ENCODE measurements at places on chromosomes 11 and 22.

- no peak for DNase-seq
Measured at GRCh38 chr11:43138621-43139140, 173.1 kb upstream of the API5 start.

DNA sequence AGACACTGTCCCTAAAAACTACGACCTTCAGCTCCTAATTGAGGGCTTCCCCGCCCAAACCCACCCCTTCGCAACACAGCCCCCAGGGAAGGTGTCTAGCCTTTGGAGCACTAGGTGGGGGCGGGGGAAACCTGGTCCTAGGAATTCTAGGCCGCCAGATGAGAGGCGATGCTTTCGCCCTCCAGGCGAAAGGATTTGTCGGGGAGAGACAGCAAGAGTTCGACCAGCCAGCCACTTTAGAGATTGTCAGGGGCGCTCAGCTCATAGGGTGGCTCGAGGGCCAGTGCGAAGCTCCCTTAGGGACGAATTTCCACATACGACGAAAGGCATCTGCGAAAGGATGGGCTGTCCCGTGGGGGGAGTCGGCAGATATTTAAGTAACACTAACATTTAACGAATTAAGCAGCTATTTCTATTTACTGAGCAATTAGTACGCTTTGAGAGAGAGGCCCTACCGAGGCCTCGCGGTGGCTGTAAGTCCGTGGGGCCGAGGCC lies 5.3 kb downstream of the CD248 start:
- DNase-seq: no peak

- DNase-seq: no peak
Measured at GRCh38 chr11:10604340-10604748, 35.9 kb upstream of the LYVE1 start.

DNA sequence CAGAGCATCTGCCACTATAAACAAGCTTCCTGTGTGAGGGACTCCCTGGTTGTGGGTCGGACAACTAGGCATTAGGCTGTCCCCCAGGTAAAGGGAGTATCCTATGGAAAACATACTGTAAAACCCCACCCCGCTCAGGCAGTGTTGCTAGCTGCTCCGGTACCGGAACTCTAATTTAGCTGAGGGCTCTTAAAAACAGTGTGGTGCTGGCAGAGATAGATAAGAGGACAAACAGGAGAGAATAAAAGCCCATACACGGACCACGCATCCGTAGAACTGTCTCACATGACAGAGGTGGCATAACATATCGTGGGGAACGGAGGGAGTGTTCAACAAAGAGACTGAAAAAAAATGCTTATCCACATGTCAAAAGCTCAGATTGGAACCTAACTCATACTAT lies 3.4 kb upstream of the MOGAT2 start:
- DNase-seq: no peak

- DNase-seq: no peak
Measured at GRCh38 chr11:119266063-119266462, 50.9 kb downstream of the MCAM start.

- DNase-seq: no peak
Measured at GRCh38 chr22:30038219-30038618, 42.0 kb upstream of the HORMAD2 start.

- no peak for DNase-seq
Measured at GRCh38 chr11:84468235-84468634, 1158.9 kb downstream of the DLG2 start.

DNA sequence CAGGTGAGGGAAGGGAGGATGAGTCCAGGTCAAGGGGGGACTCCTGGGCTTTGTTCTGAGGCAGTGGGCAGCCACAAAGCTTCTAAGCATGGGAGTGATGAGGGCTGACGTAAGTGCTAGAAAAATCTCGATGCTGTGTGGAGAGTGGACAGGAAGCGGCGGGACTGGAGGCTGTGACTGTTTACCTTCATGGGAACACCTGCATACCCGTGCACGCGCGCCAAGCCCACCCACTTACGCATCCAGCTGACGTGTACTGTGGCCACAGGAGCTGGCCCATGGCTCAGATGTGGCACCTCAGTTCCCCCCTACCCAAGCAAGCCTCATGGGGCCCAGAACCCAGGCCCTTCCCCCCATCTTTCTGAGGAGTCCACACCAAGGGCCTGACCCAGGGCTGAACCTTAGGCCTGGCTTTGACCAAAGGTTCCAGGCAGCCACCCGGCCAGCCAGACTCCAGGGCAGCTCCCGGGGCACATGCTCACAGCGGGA lies 14.0 kb downstream of the MYRF start:
- DNase-seq: no peak

DNA sequence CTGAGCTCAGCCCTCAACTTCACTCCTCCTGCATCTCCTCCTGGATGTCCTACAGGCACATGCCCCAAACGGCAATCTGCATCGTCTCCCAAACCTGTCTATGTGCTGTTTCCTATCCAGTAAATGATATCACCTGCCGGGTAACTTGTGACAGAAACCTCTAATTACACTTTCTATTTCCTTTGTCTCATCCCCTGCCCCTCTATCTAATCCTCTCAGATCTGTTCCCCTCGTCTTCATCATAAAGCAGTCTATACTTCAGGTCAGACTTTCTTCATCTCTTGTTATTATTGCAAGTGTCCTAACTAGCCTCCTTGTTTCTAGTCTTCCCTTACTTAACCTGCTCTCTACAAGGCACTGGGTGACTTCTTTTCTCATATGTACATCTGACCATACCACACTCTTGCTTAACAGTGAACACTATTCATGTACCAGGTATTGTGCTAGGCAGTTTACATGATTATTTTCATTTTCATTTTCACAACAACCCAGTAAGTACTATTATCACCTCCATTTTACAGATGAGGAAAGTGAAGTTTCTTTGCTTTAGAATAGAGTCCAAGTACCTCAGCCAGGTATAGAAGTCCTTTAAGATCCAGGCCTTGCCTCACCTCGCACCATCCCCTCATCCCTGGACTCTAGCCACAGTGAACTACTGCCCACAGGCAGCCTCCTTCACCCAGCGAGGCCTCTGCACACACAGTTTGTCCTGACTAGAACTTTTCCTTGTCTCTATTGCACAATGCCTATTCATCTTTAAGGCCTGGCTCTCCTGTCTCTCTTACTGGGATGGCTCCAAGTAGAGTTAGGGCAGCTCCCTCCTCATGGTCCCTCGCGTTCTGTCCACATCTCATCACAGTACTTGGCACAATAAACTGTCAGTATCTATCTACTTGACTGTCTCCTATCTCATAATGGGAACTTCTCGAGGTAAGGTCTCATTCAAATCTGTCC lies 22.1 kb upstream of the UCP3 start:
- DNase-seq: no peak

GRCh38 chr11:121352251-121352891 lies 59.8 kb downstream of the SC5D start:
- no peak for DNase-seq

- DNase-seq: no peak
Measured at GRCh38 chr11:44475114-44475686, 90.3 kb upstream of the CD82 start.

- DNase-seq: no peak
Measured at GRCh38 chr11:85806876-85807275, 4.1 kb downstream of the SYTL2 start.

- no peak for DNase-seq
Measured at GRCh38 chr11:69203381-69203780, 47.6 kb downstream of the SMIM38 start.

- DNase-seq: no peak
Measured at GRCh38 chr22:29882716-29883044, 294 bp upstream of the MTMR3 start.

DNA sequence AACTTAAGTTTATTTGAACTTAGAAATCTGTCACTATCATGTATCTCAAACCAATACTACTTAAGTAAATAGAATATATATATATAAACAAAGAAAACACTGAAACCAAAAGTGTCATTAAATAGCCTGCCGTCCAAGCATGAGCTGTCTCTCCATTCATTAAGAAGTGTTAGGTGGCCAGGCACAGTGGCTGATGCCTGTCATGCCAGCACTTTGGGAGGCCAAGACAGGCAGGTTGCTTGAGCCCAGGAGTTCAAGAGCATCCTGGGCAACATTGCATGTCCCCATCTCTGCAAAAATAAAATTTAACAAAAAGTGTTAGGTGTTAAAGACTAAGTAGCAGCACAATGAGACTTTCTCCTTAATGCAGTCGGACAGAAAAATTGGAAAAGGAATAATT lies 14.0 kb downstream of the CD6 start:
- no peak for DNase-seq

DNA sequence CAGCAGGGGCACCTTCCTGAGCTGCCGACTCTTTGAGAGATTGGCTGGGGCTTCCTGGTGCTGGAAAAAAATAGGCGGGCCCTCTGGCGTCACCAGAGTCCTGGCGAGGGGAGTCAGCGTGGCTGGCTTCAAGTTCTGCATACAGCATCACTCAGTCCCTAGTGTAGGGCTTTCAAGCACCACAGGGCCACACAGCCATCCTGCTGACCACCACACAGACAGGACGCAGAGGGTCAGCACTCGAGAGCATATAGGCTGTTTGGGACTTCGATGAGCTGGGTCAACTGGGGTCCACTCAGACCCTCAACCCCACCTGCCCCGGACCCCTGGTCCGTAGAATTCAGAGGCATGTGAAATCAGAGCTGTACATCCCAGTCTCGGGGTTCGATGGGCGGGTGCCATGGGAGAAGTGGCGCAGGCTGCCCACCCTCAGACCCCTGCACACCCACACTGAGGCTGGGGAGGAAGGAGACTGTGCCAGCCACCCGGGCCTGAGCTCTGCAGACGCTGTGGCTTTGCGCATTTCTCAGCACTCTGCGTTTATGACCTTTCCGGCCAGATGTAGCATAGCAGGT lies 1131.9 kb downstream of the BRD1 start:
- no peak for DNase-seq

- DNase-seq: no peak
Measured at GRCh38 chr22:49093192-49093880, 734.3 kb downstream of the BRD1 start.

DNA sequence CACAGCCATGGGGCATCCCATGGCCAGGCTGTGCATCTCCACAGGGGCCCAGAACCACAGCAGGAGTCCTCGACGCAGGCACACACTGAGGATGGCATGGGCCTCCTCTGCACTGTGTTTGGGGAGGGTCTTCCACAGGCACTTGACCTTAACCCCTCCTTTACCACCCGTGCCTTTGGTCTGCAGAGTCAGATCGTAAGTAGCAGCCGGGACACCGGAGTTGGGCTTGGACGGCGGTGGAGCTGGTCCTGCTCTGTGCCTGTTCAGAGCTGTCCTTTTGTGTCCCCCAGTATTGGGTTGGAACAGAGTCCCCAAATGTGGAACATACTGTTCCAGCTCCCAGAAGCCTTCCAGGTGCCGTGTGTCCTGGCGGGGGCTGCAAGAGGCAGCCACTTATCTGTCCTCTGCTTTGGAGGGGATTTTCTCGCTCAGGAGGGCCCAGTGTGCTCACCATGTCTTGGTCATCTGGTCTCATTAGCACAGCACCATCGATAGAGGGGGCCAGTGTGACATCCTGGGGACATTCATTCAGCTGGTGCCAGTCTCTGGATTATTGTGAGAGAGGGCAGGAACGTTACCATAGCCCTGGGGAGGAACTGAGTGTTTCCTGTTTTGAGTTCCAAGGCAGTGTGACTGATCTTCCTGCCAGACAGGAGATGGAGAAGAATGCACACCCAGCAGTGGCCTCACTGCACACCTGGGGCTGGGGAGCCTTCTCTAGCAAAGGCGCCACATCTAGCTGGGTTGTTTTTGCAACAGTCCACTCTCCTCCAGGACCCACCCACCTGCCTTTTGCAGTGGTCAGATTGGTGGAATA lies 12.4 kb downstream of the CRELD2 start:
- DNase-seq: no peak

DNA sequence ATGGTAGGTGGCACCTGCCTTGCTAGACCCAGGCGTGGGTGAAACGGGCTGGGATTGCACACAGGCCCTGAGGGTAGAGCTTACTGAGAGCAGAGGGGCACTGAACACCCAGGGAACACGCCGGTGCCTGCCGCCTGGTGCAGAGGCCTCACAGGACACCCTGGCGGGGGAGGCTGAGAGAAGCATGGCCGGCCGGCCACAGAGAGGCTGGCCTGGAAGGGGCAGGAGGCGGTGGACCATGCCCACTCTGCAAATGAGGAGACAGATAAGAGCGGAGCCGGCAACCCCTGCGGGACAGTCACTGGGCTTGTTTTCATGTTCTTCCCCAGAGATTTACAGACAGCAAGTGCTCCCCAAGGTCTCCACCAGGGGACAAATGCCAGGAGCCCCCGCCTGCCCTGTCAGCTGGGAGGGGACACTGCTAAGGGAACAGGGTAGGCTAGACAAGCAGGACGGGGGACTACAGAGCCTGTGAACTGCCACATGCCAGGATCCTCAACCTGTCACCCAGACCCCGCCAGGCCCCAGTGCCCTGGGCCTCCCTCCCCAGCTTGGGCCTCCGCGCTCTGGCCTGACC lies 38.5 kb upstream of the TCF20 start:
- no peak for DNase-seq

GRCh38 chr22:26593763-26594162 lies 3.8 kb upstream of the TPST2 start:
- DNase-seq: no peak

DNA sequence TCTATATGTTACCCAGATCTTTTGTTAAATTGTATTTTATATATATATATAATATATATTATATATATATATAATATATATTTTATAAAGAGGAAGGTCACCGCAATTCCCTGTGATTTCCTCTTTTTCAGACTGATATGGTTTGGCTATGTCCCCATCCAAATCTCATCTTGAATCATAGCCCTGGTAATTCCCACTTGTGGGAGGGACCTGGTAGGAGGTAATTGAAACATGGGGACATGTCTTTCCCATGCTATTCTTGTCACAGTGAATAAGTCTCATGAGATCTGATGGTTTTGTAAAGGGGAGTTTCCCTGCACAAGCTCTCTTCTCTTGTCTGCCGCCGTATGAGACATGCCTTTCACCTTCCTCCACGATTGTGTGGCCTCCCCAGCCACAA lies 157.6 kb downstream of the RAB38 start:
- DNase-seq: no peak

GRCh38 chr11:43234881-43235280 lies 76.9 kb upstream of the API5 start:
- no peak for DNase-seq

GRCh38 chr11:72668629-72669347 lies 5.4 kb downstream of the PDE2A start:
- no peak for DNase-seq

DNA sequence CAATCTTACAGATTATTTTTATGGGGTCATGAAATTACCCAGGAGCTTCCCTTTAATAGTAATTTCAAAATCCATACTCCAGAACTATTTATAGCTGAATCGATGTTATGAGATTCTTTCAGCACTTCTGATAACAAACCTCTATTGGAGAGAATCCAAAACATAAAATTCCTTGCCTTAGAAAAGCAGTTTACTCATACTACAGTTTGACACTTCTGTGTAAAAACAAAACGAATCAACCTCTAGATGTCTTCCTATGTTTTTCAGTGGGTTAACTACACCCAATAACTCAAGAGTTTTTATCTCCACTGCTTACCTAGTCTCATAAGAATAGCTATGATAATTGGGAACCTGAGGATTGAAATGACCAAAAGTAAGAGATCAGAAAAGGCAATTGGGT lies 35.6 kb downstream of the KIF18A start:
- no peak for DNase-seq

- DNase-seq: no peak
Measured at GRCh38 chr11:91187314-91187713, 964.5 kb upstream of the CHORDC1 start.

GRCh38 chr22:41364955-41365354 lies 16.8 kb upstream of the TEF start:
- DNase-seq: no peak
